ENCODE measurements at places on chromosomes 7 and 10.

DNA sequence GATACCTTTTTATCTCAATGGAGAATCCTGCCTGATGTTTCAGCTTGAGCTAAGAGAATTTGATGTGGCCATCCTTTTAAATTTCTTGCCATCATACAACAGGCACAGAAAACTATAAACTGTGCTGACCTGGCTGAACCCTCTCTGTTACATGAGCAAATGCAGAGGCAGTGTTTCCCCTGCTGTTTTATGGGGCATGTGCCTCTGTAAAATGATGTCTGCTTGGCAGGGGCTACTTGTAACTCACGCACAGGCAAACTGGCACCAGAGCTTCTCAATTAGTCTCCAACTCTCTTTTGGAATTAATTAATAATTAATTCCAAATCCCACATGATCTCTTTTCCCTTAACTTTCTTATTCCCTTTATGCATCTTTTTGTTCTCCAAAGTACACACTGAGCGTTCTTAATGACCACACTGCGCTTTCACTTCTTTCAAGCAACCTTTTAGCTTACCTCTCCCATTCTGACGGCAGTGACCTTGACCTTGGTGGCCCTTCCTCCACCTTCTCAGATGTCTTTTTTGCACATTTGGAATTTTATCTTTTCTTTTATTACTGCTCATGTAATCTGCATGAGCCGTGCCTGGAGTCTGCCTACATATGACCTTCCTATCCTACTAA, 334.0 kb downstream of the PLXNA4 start:
- no peak for DNase-seq

GRCh38 chr7:143882604-143883078, 19.3 kb downstream of the TCAF1 start:
- DNase-seq = no peak

GRCh38 chr7:22251281-22251680, 105.7 kb downstream of the RAPGEF5 start:
- no peak for DNase-seq

DNA sequence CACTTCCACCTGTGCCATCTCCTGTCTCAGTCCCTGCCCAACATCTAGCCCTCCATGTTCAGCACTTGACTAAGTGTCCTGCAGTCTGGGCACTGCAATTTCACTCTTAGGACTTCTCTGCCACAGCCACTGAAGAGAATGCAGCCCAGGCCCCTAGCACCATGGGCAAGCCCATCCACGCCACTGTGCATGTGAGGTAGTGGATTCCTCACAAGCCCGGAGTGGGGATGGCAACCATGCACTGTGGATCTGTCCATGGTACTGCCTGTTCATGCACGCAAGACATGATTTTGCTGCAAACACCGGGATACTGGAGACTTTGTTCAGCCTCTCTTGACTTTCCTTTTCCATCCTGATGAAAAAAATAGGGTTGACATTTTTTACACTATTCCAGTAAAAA, 12.3 kb downstream of the DDC start:
- DNase-seq = no peak

DNA sequence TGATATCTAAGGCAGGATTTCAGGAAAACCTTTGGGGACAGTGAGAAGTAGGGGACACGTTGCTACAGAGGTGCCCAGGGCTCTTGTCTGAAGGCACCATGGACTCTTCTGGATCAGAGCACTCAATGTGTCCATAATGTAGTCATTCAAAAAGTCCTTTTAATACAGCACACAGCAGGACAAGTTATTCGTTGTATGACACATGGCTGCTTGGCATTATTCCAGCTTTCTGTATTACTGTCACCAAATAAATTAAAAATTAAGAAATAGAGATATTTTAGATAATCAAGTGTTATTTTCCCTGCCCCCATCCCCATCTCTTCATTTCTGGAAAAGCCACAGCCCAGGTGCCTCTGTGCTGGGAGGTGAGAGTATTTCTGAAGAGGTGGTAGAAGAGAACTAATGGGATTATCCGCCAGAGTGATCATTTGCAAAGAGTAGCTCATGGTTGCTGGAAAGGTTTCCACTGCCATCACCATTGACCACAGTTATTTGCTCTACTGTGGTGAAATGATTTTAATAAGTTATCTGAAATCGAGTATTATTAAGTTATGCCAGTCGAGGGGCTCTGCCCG, 83.0 kb downstream of the CXCL12 start:
- DNase-seq = no peak

GRCh38 chr7:33072471-33072870, 9.9 kb upstream of the NT5C3A start:
- no peak for DNase-seq

DNA sequence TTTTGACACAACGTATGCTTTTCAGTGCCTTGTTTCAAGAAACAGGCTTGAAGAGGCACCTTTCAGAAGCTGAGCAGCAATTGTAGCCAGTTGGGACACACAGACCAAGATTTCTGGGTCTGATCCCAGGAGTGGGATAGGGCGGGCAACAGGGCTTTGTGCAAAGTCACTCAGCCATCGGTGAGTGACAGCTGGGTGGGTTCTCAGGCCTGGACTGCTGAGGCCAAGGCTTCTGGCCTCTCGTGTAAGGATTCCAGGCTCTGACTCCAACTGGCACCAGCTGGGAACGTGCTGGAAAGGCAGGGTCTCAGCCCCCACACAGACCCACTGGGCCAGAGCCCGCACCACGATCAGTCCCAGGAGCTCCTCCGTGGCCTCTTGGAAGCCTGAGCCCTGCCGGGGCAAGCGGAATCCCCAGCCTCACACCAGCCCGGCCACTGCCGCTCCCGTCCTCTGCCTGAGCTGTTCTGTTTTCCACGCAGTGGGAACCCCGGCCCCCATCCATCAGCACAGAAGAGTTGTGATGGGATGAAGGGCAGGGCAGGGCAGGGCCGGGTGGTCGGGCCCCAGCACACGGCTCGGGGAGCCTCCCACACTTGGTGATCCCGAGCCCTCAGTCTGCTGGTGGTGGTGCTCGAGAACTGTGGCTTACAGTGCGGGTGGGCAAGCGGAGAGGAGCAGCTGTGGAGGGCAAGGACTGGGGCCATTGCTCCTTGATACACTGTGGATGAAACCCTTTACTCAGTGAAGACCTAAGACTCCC, 46.8 kb downstream of the VIPR2 start:
- no peak for DNase-seq

- DNase-seq = no peak
These were observed 46.8 kb downstream of the CAMK2B start for GRCh38 chr7:44278451-44279161.

- DNase-seq = no peak
These were observed 209.1 kb upstream of the ZNF722 start for GRCh38 chr7:63789378-63790176.

DNA sequence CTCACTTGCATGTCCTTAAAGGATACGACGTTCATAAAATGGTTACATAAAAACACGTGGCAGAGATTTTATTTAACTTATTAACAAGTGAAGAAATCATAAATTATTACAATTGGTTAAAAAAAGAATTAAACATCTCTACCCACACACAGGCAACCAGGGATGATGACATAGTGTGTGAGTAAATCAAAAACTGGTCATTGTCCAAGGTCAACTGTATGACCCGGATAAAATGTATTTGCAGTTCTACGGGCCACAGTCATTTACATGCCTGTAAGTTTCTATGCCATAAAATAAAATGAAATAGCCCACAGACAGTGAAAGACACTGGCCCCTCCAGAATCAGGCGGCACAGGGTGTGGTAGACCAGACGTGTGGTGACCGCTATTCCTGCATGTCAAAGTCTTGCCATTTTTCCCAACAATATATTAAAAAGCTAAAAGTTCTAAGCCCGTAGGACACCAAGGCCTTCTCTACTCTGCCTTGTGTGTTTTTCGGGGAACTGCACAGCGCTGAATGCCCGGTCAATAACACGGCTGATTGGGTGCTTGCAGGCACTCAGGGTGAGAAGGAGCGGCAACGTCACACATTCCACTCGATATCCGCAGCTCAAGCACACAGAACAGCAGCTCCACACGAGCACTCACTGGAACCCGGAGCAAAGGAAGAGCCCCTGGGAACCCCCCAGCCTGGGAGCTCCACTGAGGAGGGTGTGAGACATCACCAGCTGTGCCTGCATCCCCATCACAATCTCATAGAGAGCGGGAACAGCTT, 143.3 kb upstream of the PPP2R2D start:
- DNase-seq = no peak

DNA sequence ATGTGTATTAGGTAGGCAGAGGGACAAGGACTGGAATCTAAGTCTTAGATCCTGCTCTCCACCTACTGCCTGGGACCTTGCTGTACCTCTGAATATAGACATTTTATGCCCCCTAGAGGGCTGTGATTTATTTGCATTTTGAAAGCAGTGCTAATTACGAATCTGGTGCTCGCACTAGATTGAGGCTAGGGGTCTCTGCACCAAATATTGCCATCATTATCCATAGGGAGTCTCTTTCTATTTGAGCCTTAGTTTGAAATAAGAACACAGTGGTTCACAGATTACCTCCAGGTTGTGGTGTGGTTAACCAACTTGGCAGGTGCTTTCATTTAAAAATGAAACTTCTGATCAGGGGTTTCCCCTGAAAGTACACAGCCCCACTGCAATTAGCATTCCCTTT, 41.8 kb downstream of the CNNM1 start:
- DNase-seq = no peak

DNA sequence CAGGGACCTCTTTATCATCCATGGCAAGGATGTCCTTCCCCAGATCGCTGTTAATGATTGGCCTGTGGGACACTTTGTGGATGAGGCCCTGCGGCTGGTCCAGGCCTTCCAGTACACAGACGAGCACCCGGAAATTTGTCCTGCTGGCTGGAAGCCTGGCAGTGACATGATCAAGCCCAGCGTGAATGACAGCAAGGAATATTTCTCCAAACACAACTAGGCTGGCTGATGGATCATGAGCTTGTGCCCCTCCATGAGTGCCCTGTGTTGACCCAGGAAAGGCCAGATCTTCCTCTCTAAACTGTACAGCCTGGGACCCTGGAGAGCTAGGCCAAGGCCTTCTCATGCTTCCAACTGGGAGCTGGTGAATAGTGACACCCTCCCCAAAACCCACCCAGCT, 124.1 kb downstream of the CUL2 start:
- DNase-seq = no peak

DNA sequence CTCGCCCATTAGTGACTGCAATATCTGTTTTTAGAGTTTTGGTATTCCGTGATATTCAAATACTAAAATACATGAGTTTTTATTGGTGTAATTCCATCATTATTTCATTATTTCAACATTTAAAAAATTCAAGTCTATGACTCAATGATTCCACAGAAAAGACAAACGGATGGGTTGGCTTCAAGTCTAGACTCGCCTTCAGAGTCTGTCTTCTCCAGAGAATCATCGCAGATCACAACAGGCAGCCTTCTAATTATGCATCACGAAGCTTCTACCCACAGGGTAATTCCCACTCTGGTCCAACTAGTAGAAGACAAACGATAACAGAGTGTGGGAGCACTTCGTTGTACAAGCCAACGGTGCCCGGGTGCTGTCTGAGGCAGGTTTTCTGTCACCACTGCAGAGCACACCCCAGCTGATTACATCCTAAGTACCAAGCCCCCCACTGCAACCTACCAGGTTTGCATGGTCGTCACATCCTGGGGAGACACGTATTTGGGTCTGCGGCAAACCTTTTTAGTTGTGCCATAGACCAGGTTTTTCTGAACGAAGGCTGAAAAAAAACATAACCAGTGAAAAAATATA, 28.9 kb downstream of the PARP12 start:
- no peak for DNase-seq

- DNase-seq = no peak
These were observed 91.6 kb downstream of the CXCL12 start for GRCh38 chr10:44293306-44293778.

DNA sequence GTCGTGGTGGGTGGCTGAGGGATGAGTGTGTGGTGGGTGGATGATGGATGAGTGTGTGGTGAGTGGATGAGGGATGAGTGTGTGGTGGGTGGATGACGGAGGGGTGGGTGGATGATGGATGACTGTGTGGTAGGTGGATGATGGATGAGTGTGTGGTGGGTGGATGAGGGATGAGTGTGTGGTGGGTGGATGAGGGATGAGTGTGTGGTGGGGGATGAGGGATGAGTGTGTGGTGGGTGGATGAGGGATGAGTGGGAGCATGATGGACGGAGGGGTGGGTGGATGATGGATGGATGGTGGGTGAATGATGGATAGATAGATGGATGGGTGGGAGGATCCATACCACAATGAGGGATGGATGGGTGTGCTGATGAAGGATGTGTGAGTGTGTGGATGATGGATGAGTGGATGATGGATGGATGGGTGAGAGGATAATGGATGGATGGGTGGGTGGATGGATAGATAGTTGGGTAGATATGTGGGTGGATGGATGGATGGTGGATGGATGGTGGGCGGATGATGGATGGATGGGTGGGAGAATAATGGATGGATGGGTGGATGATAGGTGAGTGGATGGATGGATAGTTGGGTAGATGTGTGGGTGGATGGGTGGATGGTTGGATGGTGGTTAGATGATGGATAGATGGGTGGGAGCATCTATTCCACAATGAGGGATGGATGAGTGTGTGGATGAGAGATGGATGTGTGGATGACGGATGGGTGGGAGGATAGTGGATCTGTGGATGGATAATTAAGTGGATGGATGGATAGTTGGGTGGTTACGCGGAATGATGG, 266.8 kb downstream of the CELF2 start:
- no peak for DNase-seq

DNA sequence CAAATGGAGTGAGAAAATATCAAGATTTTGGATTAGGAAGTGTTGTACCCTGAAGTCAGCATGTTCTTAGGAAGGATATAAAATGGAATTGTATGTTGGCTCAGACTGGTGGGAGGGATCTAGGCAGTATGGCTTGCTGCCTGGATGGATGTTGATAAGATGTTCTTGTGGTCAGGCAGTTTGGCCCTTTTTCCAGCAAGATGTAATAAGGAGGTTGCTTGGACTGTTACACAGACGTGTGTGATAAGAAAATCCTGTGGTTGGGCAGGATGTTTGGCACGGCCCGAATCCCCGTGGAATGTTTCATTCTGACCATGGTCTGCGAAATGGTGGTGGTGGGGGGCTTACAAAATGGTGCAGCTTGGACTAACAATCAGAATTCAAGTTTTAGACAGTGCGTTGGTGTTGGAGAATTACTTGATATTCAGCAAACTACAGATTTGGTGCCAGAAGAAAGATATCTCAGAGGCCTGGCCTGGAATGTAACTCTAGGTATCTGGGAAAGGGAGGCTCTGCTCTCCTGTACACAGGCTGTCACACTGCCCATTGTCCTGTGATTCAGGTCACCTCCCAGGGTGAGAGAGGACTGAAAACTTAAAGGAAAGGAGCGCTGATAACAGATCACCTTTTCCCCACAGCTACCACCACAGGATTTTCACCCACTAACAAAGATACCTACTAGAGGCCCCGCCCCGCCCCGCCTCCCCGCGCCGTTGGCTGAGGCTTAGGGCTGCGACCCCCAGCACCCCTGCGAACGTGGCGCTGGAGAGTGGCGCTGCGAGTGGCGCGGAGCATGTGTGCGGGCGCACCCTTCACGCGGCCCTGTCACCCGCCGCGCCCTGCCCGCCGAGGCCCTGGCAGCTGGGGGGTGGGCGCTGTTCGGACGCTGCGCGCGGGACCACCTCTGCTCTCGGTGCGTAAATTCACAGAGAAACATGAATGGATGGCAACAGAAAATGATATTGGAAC, 19.3 kb upstream of the ZNF680 start:
- no peak for DNase-seq
